ENCODE measurements at places on chromosomes 6 and 20.

GRCh38 chr20:7772371-7772770 lies 167.9 kb downstream of the HAO1 start:
- no peak for DNase-seq

GRCh38 chr6:104623052-104623690 lies 236.5 kb downstream of the HACE1 start:
- DNase-seq, result no peak

GRCh38 chr20:6533761-6534479 lies 233.6 kb upstream of the BMP2 start:
- DNase-seq, result no peak

DNA sequence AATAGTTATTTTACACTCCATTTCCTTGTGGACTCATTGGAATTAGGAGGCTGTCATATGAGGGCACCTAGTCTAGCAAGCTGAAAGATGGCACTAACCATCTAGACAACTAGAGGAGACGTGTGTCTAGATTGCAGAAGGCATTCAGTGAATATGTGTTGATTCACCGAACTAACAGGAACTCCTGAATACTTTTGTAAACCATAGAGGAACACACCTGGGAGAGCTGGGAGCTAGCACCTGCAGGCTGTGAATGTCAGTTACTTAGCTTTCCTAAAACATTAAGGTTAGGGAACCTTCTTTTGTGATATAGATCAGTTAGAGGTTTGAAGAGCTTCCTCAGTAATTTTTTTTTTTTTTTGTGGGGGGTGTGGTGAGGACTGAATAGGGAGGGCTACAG lies 7.7 kb downstream of the OPN5 start:
- no peak for DNase-seq

GRCh38 chr6:33198853-33199436 lies 1.5 kb downstream of the RXRB start:
- DNase-seq, result no peak

GRCh38 chr20:24964506-24964840 lies 15.4 kb downstream of the CST7 start:
- no peak for DNase-seq

- DNase-seq, result no peak
These were observed 5.6 kb upstream of the MYT1 start for GRCh38 chr20:64158346-64159285.

GRCh38 chr6:117487821-117488220 lies 5.3 kb downstream of the DCBLD1 start:
- no peak for DNase-seq

DNA sequence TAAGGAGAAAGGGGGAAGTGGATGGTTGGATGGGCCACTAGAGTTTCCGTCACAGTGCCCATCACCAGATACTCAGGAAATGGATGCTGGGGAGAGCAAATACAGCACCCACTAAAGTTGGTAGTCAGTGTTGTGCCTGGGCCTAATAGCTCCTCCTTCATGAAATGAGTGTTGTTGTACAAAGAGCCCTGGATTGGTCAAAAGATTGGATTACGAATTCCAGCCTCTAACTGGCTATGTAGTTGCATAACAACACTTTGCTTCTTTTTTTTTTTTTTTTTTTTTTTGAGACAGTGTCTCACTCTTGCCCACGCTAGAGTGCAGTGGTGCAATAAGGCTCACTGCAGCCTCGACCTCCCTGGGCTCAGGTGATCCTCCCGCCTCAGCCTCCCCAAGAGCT lies 27.4 kb downstream of the KCNG1 start:
- DNase-seq, result no peak

GRCh38 chr20:2804041-2804828 lies 3.8 kb upstream of the CPXM1 start:
- DNase-seq, result no peak

- peak; percentile 54 for DNase-seq
These were observed 326.4 kb upstream of the MARCKS start for GRCh38 chr6:113530769-113531168.

GRCh38 chr6:34207695-34208443 lies 28.8 kb upstream of the HMGA1 start:
- DNase-seq, result peak; percentile 35

DNA sequence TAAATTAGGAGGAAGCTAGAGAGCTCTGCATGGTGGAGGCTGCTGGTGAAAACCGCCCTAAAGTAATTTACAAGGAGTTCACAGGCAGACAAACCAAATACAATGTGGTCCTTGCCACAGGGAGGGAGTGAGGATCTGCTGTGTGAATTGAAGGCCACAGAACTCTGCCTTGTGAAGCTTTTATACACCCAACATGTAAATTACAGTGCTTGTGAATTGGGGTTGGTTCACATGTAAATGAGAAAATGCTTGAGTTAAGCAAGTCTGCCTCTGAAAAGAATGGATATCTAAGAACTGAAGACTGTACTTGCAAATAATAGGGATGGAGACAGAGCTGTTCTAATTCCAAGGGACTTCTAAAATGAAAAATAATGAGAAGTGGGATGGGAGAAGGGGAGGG lies 194.2 kb downstream of the SLC35F1 start:
- no peak for DNase-seq

DNA sequence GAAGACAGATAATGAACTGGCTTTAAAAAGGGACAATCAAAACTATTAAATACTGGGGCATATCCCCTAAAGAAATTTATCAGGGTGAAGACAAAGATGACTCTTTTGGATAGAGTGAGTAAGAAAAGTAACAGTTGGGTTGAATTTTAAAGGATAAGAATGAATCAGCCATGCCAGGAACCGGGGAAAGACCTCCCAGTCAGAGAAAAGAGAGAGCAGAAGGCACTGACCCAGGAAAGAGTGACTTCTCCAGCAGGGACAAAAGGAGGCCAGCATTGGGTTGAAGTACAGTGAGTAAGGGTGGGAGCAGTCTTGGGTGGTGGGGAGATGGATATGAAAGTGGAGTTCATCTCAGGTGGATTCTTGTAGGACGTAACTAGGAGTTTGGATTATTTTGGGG lies 516.9 kb upstream of the JAG1 start:
- no peak for DNase-seq

- DNase-seq, result no peak
These were observed 28.5 kb upstream of the BMP6 start for GRCh38 chr6:7697432-7697819.

GRCh38 chr6:89597988-89598387 lies 40.6 kb downstream of the LYRM2 start:
- DNase-seq, result peak; percentile 7

GRCh38 chr6:109612268-109612667 lies 78.7 kb downstream of the AK9 start:
- DNase-seq, result no peak

DNA sequence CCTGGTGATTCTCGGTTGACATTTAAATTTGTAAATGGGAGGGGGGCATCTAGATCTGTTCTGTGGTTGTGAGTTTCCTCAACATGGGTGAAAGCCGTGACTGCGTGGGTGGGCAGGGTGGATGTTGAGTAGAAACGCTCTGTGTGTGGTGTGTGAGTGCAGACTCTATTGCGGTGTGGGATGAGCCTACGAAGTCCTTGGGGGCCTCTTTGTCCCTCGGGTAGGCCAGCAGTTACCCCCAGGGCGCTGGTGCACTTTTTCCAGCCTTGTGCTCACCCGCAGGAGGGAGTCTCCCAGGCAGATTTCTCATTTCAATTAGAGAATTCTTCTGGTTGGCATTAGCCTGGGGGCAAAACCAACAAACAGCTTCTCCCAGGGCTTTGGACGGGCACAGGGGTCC lies 10.6 kb downstream of the TOX2 start:
- DNase-seq, result no peak

DNA sequence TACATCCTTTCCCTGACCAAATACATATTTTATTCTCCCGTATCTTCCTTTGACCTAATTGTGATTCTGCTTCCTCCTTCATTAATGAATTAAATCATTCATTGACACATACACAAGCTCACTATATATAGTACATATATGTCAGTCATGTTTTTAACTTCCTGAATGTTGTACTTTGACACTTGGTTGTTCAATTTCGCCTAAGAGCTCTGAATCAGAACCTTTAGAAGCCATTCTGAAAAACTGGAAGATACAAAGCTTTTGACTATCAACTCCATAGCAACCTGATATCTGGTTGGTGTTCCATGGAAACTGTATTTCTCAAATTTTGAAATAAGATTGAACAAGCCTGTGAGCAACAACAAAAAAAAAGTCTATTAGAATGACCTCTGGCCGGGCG lies 27.3 kb upstream of the HFE start:
- peak; percentile 30 for DNase-seq

GRCh38 chr6:169949511-169950097 lies 198.2 kb downstream of the ERMARD start:
- DNase-seq, result no peak

DNA sequence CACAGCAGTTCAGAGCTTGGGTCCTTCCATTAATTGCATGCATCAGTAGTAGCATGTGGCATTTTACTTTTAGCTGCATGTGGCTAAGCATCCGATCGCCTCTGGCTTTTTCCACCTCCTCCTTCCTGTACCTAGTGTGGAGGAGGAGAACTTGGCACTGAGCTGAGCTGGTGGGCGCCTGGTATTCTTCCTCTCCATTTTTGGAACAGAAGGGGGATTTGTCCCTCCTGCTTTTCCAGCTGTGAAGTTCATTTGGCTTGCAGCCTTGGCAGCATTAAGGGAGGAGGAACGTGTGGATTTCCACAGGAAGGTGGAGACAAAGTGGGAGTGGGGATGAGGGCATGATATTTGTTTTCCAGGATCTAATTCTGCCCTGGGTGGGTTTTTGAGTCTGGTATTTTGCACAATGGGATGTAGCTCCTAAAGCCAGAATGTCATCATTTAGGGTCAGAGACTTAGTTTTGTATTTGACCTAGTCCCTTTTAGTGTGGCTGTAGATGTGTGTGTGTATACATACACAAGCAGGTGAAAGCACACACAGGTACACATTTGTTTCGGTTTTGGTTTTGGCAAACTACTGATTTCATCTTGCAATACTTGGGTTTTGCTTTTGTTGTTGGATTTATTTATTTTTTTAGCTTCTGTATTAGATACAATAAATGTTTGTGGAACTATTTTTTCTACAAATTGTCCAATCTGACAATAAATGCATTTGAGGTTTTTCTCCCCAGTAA lies 90.0 kb downstream of the SASH1 start:
- DNase-seq, result no peak

DNA sequence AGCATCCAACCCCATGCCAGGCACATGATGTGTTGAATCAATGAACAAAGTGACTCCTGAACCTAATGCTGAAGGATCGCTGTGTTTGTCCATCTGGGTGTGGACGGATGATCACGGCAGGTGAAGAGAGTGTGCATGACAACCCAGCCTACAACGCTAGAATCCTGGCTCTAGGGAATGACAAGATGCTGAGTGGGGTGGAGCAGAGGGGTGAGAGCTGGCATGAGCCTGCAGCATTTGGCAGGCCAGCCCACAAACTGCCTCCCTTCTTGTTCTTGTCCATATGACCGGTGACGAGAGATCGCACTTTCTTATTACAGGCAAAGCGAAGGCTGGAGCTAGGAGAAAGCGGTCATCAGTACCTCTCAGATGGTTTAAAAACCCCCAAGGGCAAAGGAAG lies 54.7 kb upstream of the CDKAL1 start:
- no peak for DNase-seq

DNA sequence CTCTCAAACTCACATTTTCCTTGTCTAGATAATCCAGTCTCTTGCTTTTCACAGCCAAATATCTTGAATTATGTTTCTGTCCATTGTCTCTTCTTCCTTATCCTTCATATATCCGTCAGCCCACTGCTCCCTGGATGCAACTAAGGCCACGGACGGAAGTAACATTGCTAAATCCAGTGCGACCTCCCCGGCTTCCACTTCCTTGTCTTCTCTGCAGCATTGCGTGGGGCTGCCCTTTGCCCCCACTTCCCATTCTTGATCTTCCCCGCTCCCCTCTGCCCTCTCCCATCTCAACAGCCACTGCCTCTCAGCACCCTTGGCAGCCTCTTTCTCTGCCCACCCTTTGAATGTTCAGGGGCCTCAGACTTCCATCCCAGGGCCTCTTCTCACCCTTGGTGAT lies 190.4 kb upstream of the UST start:
- peak; percentile 30 for DNase-seq

DNA sequence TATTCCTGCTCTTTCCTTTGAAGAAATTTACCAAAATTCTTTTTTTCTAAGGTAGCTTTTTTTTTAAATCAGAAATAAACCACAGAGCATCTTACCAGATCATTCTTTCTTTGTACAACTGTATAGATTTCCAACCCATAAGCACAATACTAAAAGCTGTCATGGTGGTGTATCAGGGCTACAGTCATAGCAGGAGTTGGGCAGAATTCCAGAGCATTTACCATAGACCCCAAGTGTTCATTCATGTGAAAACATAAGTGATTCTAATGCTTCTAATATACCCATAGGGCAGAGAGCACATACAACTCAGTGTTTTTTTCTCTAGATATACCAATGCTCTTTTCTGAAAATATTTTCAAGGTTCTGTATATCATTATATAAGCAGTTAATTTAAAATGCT lies 392.5 kb downstream of the FRK start:
- no peak for DNase-seq

DNA sequence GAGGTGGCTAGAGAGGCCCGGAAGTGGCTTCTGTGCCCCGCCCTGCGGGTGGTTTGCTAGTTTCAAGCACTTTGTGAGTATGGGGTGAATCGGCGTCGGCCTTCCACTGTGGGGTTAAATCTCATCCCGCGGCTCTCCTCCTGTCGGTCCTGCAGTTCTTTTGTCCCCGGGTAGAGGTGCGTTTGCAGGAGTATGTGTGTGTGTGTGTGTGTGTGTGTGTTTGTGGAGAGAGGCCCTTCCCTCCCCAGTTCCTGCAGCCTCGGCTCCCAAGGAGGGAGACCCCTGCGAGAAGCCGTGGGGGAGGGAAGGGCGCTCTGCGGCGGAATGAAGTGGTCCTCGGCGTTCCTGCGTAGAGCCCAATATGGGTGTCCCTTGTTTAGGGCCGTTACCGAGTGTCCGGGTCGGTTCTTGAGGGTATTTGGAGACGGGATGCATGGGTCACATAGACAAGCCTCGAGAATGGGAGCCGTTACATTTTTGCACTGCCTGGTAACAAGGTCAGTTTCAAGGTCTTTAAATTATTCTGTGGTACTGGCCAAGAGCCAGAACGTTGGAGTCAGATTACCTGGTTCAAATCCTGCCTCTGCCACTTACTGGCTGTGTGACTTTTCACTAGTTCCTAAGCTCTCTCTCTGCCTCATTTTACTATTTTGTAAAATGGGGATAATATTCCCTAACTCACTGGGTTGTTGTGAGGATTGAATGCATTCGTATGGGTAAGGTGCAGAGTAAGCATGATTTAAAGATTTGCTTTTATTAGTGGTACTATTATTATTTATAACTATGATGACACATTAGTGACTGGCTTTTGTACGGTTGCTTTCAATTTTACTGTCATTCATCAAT lies at the start of gene ZKSCAN3:
Gene ZKSCAN3 (plus strand): TSS at position 56 of the 846 bp plus-strand sequence. CDS start 9,640 bp downstream, outside the sequence.
- peak; percentile 84 for DNase-seq

All from suppressor macrophage treated with lipopolysaccharide for 4 hours (primary cell).